ENCODE measurements at places on chromosomes 11 and 22. TPM values are rescaled to one million over a fixed set of nuclear protein-coding genes. Genes with fewer than 3 reads are reported as not detected.

DNA sequence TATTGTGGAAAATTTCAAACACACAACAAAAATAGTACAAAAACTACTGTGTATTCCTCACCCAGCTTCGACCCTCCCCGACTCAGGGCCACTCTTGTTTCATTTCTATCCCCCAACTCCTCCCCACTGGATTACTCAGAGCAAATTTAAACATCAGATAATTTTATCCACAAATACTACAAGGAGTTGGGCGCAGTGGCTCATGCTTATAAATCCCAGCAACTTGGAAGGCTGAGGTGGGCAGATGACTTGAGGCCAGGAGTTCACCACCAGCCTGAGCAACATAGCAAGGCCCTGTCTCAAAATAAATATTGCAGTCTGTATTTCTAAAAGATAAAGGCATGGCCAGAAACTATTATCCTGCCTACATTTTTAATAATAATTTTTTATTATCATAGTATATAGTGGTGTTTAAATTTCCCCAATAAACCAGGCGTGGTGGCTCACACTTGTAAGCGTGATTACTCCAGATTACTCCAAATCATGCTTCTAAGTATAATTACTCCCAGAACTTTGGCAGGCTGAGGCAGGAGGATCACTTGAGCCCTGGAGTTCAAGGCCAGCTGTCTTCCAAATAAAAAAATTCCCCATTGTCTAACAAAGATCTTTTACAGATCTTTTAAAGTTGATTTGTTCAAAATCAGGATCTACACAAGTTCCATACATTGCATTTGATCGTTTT, 39.8 kb downstream of the LRRC32 start:
- DNase-seq, result no peak
- H3K4me3 ChIP-seq, result no peak overlapping the region
- H3K27ac ChIP-seq, result no peak overlapping the region
- H3K27me3 ChIP-seq, result peaks cover 37% of the 10 kb centered on the region
- no peaks in the 10 kb centered on the region for H3K4me1 ChIP-seq

GRCh38 chr11:15093432-15093831, 20.0 kb downstream of the CALCB start:
- DNase-seq, result no peak
- no peak overlapping the region for H3K4me3 ChIP-seq
- peaks cover 41% of the 10 kb centered on the region for H3K27me3 ChIP-seq
- H3K36me3 ChIP-seq, result no peaks in the 10 kb centered on the region

ATP5MG gene
- total RNA-seq, result 145 TPM

GRCh38 chr11:121514432-121515334, 61.9 kb upstream of the SORL1-AS1 start:
- no peaks in the 10 kb centered on the region for H3K36me3 ChIP-seq
- no peak overlapping the region for H3K4me3 ChIP-seq
- H3K4me1 ChIP-seq, result no peaks in the 10 kb centered on the region
- H3K27ac ChIP-seq, result no peak overlapping the region
- no peaks in the 10 kb centered on the region for H3K27me3 ChIP-seq
- DNase-seq, result no peak

UPK3A gene
- total RNA-seq, result not detected

DEFB131B gene
- not detected for total RNA-seq

DNA sequence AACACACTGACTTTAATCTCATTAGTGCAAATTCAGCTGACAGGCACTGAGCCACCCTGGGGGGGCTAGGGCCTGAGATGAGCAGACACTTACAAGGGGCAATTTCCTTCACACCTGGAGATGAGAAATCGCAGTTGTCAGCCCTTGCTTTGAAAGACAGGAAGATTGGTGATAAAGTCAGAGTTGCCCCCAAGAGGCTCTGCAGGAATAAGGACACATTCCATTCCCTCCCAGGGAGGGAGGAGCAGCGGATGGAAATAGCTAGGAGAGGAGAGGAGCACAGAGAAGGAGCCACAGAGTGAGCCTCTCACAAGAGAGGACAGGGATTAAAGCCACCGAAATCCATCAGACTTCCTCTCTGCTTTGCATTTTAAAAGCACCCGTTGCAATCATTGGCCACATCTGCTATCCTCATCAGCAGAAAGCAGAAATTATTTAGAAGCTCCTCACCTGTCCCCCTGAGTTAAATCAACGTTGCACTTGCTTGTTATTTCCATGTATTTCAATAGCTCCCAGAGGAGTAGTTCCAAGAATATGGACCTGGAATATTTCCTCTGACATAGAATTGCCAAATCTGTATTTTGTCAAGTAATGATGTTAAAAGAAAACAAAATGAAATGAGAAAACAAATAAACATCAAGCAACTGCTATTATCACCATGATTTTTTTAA, 213.7 kb downstream of the BARX2 start:
- H3K4me3 ChIP-seq, result no peak overlapping the region
- H3K27ac ChIP-seq, result no peak overlapping the region
- no peaks in the 10 kb centered on the region for H3K36me3 ChIP-seq

DNA sequence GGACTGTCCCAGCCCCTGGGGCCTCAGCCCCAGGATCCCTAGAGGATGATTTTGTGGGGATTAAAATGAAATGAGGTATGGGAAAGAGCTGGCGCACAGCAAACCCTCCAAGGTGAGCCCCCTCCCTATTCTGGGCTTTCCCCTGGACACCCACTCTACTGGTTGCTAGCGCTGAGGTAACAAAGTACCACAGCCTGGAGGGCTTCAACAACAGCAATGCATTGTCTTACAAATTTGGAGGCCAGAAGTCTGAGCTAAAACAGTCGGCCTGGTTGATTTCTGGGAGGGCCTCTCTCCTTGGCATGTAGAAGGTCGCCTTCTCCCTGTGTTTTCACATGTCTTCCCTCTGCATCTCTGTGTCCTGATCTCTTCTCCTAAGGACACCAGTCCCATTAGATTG, 913.6 kb downstream of the NTM start:
- H3K27ac ChIP-seq, result no peak overlapping the region
- H3K4me1 ChIP-seq, result no peaks in the 10 kb centered on the region
- no peak overlapping the region for H3K4me3 ChIP-seq
- H3K36me3 ChIP-seq, result no peaks in the 10 kb centered on the region
- no peaks in the 10 kb centered on the region for H3K27me3 ChIP-seq
- no peak for DNase-seq

- no peaks in the 10 kb centered on the region for H3K27me3 ChIP-seq
- DNase-seq, result no peak
- H3K27ac ChIP-seq, result no peak overlapping the region
- H3K36me3 ChIP-seq, result peaks cover 11% of the 10 kb centered on the region
Measured at GRCh38 chr22:38353701-38354100, 36.5 kb upstream of the CSNK1E start.

DNA sequence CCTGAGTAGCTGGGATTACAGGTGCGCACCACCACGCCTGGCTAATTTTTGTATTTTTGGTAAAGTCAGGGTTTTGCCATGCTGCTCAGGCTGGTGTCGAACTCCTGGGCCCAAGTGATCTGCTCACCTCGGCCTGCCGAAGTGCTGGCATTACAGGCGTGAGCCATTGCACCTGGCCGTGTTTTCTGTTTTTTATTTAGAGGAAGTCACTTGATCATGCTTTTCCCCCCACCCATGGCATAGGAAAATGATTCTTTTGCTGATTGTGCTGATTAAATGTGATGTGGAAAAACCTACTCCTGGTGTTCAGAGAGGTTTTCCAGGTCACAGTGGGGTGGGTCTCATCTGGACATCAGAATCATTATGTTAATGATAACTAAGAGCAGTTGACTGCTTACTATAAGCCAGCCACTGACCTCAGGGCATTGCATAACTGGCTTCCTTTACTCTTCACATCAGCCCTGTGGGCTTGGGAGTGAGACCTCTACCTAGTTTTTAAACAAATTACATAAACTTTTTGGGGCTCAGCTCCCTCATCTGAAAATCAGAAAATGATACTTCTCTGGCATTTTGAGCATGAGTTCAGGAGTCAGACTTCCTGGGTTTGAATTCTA, 71.0 kb downstream of the PTPRJ start:
- peak overlapping the region; percentile 97 for H3K27ac ChIP-seq
- peaks cover 68% of the 10 kb centered on the region for H3K4me1 ChIP-seq
- DNase-seq, result no peak
- no peak overlapping the region for H3K4me3 ChIP-seq
- H3K36me3 ChIP-seq, result peaks cover 24% of the 10 kb centered on the region
- H3K27me3 ChIP-seq, result no peaks in the 10 kb centered on the region

TMPRSS4 gene
- 132 TPM for total RNA-seq

DNA sequence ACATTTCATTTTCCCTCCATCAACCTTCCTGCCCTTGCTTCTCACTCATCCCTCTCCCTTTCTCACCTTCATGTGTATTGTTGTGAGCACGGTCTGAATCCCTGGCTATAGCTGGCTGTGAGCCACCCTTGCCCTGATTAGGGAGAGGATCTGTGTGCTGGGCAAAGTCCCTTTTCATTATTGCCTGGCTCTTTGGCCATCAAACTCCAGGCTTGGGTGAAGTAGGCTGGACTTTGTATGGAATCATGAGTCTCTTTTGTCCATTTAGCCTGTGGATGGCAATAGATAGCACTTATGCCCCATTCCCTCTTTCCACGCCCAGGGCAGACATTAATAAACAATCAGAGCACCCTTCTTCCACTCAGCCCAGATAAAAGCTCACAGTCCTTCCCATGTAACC, 6.7 kb downstream of the MYO18B start:
- no peak overlapping the region for H3K4me3 ChIP-seq
- H3K4me1 ChIP-seq, result peaks cover 62% of the 10 kb centered on the region
- peak overlapping the region; percentile 67 for H3K27ac ChIP-seq
- no peak for DNase-seq

DNA sequence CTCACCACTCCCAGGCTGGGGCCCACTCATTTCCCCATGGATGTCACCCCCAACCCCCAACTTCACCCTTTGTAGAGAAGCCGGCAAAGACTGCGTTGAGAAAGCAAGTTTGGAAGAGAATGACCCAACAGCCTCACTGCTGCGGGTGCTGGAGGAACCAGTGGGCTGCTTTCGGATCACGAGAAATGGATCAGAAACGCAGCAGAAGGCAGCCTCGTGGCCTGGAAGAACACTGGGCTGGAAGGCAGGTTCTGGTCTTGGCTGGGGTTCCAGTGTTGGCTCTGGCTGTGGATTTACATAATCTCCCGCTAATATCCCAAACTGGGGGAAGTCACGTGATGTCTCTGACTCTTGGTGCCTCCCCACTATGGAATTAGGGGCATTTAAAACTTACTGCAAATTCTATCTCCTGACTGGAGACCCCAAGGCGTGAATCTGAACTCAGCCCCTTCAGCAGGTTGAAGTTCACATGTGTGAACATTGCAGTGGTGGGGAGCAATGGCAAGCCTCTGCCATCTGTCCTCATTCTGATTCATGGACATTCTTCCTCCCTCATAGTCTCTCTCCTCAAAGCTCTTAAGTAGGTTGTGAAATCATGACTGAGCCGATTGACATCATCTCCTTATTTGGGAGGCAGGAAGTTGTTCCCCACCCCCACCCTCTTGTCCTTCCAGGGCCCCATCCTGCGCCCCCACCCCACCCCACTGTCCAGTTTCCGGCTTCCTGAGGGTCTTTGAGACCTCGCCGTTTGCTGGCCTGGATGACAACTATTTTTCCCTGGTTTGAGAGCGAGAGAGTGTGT, 37.0 kb upstream of the TIMP3 start:
- H3K4me3 ChIP-seq, result no peak overlapping the region
- DNase-seq, result no peak

DNA sequence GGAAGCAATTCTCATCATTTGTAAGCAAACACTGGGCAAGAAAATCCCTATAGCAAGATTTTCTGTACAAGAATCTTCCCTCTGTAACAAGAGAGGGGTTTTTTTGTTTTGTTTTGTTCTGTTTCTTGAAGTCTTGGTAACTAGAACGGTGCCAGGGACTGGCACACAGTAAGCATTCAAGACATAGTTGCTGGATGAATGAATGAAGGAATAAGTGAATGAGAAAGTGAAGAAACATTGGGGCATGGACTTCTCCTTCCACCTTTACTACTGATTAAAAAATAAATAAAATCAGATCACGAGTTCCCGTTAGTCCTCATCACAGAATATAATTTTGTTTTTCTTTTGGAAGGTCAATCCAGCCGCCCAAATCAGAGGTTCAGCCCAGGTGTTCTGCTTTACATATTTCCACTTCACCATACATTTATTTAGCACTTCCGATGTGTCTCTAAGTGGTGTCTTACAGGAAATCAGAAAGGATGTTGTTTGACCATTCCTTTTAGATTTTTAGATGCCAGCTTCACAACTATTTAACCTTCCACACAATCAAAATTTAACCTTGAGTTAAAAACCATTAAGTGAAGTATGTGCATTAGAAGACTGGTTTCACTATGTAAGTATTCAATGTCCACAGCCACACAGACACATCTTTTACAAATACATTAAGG, 281.2 kb downstream of the CADM1 start:
- H3K4me1 ChIP-seq, result no peaks in the 10 kb centered on the region
- H3K36me3 ChIP-seq, result no peaks in the 10 kb centered on the region
- DNase-seq, result no peak
- H3K4me3 ChIP-seq, result no peak overlapping the region
- no peaks in the 10 kb centered on the region for H3K27me3 ChIP-seq

- H3K4me3 ChIP-seq, result no peak overlapping the region
- no peaks in the 10 kb centered on the region for H3K36me3 ChIP-seq
- no peak overlapping the region for H3K27ac ChIP-seq
- no peaks in the 10 kb centered on the region for H3K4me1 ChIP-seq
Measured at GRCh38 chr11:118948000-118948399, 8.1 kb upstream of the UPK2 start.

- DNase-seq, result peak; percentile 83
- H3K36me3 ChIP-seq, result no peaks in the 10 kb centered on the region
- no peak overlapping the region for H3K4me3 ChIP-seq
- H3K4me1 ChIP-seq, result peaks cover 22% of the 10 kb centered on the region
- no peak overlapping the region for H3K27ac ChIP-seq
- no peaks in the 10 kb centered on the region for H3K27me3 ChIP-seq
Measured at GRCh38 chr11:126113515-126113957, 50.9 kb upstream of the CDON start.

DNA sequence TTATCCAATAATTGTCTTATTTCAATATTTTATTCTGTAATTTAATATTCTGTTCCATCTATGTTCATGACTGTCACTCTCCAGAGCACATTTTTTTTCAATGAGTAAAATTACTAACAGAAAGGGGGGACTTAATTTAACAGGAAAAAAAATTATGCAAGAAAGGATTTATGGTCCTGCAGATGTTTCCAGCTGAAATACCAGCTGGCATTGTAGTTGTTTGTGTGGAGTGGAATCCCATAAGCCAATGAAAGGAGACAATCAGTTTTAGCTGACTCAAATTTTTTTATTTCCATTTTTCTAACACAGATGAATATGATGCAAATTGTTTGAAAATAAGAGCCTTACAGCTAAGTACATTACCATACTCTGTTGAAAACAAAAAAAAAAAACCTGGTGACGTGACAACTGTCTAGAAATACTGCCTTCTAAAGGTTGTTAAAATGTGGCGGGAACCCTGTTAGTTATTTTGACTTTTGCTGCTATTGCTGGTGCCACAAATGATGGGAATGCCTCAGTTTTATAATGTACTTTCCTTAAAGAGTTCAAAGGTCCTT, 389.1 kb downstream of the ETS1 start:
- DNase-seq, result no peak
- H3K27ac ChIP-seq, result no peak overlapping the region
- no peaks in the 10 kb centered on the region for H3K4me1 ChIP-seq
- no peaks in the 10 kb centered on the region for H3K36me3 ChIP-seq
- H3K27me3 ChIP-seq, result no peaks in the 10 kb centered on the region

KCNJ1 gene
- not detected for total RNA-seq
